ENCODE measurements at places on chromosomes 2 and 18. TPM values are rescaled to one million over a fixed set of nuclear protein-coding genes. Genes with fewer than 3 reads are reported as not detected.
A peak's percentile ranks its signal among the peaks of the same experiment; 100 is the strongest.

The UGT1A10 gene
- total RNA-seq: not detected

The TMEM37 gene
- 1.5 TPM for total RNA-seq

The GALNT14 gene
- total RNA-seq: 0.48 TPM

The ABHD1 gene
- total RNA-seq: 1.1 TPM

The GPBAR1 gene
- 1.2 TPM for total RNA-seq

GRCh38 chr2:161972866-161973265, 101.1 kb downstream of the DPP4 start:
- DNase-seq: no peak

- DNase-seq: peak; percentile 39
Observed at GRCh38 chr2:3491306-3491705, 28.0 kb downstream of the ADI1 start.

GRCh38 chr2:33272001-33272400, 204.4 kb upstream of the RASGRP3 start:
- no peak for DNase-seq

DNA sequence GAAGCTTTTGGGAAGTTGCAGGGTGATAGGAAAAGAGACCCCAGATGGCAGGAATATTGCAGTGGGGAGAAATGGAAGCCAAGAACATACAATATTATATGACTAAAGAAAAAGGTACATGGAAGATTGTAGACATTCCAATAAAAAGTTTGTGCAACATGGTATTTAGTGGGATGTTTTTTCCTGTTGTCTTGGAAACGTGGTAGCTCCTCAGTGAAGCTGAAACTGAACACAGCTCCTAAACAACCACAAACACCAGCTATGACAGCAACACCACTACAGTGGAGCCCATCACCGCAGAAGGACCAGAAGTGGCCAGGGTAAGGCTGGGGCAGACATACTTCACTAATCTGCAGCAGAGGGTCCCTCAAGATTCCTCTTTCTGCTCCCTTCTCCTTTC, 246.8 kb downstream of the CDH20 start:
- no peak for DNase-seq

GRCh38 chr18:38198526-38198925, 632.9 kb upstream of the CELF4 start:
- DNase-seq: no peak

GRCh38 chr2:231960810-231961348, 634 bp upstream of the DIS3L2 start:
- DNase-seq: no peak

DNA sequence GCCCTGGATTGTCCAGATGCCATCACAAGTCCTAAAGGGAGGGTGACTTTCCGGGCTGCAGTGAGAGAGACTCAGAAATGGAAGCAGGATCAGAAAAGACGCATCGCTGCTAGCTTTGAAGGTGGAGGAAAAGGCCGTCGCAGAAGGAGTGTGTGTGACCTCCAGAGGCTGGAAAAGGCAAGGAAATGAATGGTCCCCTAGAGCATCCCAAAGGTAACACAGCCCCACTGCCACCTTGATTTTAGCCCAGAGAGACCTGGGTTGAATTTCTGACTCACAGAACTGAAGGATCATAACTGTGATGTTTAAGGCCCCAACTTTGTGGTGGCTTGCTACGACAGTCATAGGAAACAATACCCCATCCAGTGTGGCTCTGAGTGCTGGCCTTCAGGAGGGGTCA, 8.6 kb upstream of the NCK2 start:
- DNase-seq: no peak

DNA sequence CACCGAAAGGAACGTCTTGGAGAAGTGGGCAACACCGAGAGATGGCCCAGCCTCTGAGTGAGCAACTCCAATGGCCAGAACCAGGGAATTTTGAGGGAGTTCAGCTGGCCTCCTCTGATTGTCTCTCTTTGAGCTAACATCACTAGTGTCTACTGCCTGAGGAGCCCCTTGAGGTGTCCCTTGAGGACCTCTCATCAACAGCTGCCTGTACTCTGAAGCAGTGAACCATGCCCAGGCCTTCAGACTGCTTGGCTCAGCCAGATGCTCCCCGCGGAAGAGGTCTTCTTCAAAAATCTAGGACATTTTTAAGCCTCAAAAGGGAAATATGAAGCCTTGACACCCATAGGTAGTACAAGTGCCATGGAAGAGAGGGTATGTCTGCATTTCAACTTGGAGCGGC, 430.4 kb downstream of the TXNL1 start:
- DNase-seq: no peak

DNA sequence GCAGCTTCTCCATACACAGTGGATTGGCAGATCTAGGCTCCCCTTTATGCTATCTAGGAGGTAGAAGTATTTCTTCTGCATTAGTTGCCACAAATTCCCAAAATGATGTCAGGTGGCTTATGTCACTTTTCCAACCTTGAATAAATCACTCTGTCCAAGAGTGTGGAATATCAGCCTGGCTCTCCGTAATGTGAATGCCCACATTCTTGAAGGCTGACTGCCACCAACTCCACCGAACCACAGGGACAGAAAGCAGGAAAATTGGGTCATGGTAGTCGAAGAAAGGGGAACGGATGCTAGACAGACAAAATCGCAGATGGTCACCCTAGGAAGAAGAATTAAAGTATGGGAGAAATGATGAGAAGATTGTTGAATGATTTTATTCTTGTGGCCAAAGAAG, 624.9 kb upstream of the CDH2 start:
- no peak for DNase-seq

GRCh38 chr2:151851761-151852160, 23.5 kb upstream of the ARL5A start:
- DNase-seq: no peak

DNA sequence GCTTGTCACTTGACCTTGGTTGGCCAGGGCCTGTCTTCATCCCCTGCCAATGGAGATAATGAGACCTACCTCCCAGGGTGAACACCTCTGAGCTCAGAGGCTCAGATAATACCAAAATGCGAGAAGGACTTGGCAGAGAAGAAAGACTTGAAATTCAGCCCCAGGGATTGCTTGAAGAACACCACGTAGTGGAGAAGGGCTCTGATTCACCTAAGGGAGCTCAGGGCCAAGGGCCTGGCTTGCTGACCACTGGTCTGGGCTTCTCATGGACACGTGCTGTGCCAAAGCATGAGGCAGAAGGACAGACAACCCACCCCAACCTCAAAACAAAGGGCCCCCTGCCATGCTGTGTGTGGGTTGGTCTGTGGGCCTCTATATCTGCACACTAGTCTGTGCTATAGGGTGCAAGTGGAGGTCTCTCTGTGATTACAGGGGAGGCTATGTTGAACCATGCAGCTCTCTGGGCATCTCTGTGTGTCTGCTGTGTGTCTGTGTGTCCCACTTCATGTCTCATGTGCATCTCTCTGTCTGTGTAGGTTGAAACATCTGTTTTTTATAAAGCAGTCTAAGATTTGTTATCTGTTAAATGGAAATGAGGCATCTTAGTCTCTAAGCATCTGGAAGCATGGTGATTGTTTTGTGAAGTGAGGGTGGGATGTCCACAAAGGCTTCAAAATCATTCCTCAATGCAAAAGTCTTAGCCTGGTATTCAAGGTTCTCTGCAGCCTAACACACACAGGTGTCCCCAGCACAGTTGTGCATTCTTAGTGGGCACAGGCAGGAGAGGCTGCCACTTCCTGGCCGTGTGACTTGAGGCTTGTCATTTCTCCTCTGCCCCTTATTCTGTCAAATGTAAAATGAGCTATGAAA, 61.0 kb upstream of the EPAS1 start:
- no peak for DNase-seq

- DNase-seq: no peak
Observed at GRCh38 chr18:3830604-3831003, 380.6 kb downstream of the TGIF1 start.

DNA sequence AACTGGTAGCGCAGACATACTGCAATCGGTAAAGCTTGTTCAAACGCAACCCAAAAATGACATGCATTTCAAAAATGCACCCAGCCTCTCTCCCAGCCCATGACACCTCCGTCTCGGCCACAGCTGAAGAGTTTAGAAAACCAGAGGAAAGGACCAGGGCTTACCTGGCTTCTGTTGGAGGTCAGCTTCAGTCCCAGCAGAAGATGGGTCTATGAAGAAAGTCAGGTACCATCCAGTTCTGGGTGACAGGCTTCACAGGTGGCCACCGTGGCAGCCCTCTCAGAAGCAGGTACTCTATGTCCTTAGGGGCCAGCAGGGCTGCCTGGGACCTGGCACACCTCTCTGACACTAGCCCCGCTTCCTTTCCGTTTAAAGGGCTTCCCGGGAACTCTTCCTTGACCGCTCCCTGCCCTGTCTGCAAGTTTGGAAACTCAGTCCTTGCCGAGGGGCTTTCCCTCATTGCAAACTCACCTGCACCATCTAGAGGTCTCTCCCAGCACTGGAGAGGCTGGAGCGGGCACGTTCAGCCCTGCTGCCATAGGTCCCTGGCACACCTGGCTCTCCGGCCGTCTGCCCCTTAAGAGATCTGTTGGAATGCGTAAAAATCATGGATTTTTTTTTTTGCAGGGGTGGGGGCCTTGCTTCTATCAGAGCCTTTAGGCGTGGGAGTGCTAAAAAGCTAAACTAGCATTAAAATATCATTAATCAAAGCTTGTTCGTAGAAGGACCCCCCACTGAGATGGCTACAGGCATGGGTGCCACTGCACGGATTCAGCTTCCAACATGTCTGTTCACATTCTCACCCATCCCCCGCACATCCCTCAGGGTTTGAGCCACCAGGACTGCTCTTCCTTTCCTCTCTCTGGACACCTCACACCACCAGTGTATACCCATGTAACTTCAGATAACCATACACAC, at the start of gene EDAR:
Gene EDAR, minus strand, starts transcription at position 425 of the 918 bp plus-strand sequence. CDS start 58,206 bp downstream, outside the sequence.
- DNase-seq: no peak

DNA sequence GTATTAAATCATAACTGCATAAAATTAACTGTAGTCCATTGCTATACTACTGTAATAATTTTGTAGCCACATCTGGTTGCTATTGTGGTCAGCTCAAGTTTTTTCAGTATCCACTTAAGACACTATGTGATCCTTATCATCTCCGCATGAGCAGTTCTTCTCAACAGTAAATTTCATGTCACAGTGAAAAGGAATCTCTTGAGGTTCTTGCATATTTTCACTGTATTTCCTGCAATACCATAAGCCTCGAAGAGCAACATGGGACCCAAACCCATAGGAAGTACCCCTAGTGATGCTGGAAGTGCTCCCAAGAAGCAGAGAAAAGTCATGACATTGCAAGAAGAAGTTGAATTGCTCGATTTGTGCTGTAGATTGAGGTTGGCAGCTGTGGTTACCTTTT, 86.7 kb downstream of the LDLRAD4 start:
- DNase-seq: no peak

- DNase-seq: no peak
Observed at GRCh38 chr2:82234283-82234874, 1929.8 kb upstream of the LRRTM1 start.

DNA sequence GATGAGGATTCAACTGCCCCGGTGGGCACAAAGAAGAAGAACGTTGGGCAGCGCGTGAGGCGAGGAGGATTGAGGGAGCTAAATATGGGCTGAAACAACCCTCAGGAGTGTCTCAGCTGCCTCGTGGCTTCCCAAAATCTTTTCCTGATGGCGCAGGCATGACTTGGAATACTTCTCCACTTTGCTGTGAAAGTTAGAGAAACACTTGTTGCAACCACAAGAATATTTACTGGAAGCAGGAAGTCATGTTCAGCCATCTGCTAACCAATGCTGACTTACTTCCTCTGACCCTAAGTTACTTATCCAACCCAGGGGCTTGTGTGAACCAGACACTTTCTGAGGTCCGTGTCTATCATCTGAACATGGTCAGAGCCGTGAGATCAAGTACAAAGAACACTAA, 148.8 kb downstream of the ARL4C start:
- no peak for DNase-seq

- DNase-seq: no peak
Observed at GRCh38 chr2:55842046-55842445, 81.5 kb downstream of the EFEMP1 start.

DNA sequence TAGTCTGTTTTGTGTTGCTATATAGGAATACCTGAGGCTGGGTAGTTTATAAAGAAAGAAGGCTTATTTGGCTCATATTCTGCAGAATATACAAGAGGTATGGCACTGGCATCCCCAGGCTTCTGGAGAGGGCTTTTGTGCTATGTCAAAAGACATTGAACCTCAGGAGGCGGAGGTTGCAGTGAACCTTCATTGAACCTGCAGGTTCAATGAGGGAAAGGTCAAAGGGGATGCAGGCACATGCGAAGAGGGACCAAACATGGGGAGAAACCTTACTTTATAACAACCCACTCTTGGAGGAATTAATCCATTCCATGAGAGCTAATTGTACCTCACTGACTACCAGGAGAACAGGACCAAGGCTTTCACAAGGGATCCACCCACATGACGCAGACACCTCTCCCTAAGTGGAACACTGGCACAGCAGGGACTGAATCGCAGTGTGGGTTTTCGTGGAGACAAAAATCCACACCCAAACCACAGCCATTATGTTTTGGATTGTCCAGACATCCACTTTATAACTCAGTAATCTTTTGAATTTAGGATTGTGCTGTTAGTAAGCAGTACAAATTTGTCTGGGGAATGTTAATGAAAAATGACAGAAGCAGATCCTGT, 4.1 kb upstream of the SERPINB8 start:
- DNase-seq: no peak

GRCh38 chr2:144152817-144153271, 367.1 kb downstream of the ZEB2 start:
- no peak for DNase-seq

DNA sequence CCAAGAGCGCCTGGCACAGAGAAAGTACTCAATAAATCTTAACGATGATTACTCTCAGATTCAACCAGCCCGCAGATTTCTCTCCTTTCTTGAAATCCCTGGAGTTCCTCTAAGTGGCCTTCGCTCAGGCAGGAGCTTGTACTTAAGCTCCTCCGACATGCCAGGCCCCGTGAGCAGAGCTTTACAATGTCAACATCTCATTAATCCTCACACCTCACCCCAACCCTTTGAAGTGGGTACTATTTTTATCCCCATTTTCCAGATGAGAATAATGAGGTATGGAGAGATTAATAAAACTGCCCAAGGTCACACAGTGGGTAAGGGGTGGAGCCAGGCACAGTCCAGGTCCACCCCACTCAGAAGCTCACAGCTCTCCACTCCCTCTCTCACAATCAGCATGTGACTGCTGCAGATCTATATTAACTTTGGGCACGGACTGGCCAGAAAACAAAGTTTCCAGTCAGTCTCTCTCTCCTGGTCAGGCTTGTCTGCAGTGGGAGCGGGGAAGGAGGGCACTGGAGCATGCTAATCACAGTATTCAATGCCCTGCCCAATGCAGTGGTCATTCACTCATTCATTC, 18.0 kb downstream of the DNMT3A start:
- DNase-seq: no peak

Data from cardiac septum (tissue), 1 donor.